ENCODE measurements at places on chromosomes 1 and 21. TPM values are rescaled to one million over a fixed set of nuclear protein-coding genes. Genes with fewer than 3 reads are reported as not detected.

DNA sequence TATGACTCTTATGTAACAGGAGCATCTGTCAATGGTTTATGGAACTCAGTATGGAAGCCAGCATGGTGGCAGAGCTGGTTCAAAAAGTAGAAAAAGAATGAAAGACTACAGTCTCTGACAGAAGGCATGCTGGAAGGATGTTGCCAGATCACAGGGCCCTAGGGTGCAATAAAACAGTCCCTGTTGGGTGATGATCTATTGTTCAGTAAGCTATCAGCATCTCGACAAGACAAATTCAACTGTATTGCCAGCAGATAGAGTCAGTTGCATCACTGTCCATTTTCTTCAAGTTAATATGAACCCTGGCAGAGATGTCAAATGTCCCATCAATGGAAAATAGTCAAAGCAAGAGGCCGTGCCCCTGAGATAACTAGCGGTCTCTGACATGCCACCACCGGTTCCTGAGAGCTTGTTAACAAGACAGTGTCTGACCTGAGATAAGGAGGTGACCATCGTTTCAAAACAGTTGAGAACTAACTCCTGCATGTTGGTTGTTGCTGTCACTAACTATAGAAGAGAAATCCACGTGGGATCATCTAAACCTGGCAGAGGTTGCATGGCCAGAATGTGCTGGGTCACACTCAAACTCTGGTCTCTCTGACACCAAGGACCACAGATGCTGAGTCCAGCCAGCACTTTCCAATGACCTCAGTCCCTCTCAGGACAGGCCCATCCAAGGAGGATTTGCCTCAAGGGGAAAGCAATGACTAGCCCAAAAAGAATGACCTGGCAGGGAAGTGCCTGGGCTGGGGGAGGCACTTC, 125.9 kb downstream of the RIPK4 start:
- DNase-seq, result no peak

DNA sequence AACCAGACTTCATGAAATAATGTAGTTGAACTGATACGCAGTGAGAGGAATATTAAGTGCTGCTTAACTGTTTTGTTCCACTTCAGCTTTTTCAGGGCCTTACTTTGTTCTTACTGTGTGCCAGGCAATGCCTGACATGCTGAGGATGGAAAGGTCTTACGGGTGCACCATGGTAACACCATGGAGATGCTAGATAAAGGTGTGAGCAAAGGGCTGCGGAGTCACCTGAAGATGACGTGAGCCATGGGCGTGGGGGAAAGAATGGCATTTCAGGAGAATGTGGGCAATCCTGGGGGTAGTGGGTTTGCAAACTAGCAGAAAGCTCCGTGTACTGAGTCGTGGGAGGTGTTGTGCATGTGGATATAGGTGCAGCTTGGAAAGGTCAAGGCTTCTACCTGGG, 27.3 kb downstream of the MAN1C1 start:
- DNase-seq, result no peak

OPTC gene
- total RNA-seq, result 0.30 TPM

ADCY10 gene
- total RNA-seq, result 0.67 TPM

GRCh38 chr1:224698015-224698451, 81.9 kb downstream of the CNIH3 start:
- DNase-seq, result no peak

GRCh38 chr1:6785728-6786505, 663 bp downstream of the CAMTA1 start:
- peak; percentile 91 for DNase-seq

PPIAL4G gene
- not detected for total RNA-seq

- DNase-seq, result no peak
Measured at GRCh38 chr1:238501290-238501689, 610.6 kb upstream of the ZP4 start.

- peak; percentile 95 for DNase-seq
Measured at GRCh38 chr1:40783001-40783905, at the start of gene KCNQ4. TSS of gene KCNQ4 (plus strand) at chr1:40783787. CDS start at chr1:40784094, 307 bp downstream.

GRCh38 chr1:183896466-183897048, 91.6 kb downstream of the RGL1 start:
- DNase-seq, result no peak

GRCh38 chr1:92483610-92484471, 2.9 kb downstream of the GFI1 start:
- DNase-seq, result peak; percentile 78

DNA sequence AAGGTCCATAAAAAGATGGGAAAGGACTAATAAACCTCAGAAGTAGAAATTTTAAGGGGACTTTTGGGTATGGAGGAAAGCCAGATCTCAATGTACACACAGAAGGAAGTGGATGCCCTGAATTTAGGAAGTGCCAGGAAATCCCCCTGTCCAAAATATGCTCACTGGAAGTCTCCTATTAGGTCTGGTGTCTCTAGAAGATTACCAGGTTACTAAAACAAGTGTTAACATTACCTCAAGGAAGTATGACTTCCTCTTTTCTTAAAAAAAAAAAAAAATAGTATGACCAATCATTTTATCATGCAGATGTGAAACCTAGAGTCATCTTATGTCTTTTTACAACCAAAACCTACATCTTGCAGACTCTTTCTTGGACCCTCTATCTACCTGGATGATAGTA, 30.7 kb downstream of the CD58 start:
- no peak for DNase-seq

KIF2C gene
- 164 TPM for total RNA-seq

FCRL2 gene
- not detected for total RNA-seq

DNA sequence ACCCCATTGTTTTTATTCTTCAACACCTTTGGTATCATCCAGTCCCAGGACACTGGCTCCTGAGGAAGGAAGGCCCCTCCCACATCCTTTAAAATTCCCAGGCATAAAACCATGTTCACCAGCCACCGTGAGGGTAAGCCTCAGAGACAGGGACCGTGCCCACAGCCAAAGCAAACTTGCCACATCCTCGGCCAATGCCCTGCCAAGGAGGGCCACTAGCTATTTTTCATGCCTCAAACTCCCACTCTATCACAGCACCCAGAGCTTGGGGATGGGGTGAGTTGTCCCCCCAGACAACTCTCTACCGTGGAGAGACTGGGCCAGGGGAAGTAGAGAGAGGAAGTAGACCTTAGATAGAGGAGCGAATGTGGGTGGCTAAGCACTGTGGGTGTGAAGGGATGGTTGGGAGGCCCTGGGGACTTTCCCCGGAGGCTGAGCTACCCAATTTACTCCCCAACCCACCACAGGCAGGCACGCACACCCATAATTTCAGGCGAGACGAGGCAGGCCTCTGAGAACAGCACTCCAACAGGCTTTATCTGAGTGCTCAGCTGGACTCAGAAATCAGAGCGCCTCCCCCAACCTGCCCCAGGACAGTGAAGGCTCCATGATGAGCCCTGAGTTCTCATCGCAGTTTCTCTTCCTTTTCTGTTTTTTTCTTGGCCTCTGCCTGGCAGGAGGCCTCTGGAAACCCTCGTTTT, 15.9 kb upstream of the BTG2 start:
- peak; percentile 52 for DNase-seq
